ENCODE measurements at places on chromosomes 13 and 19. TPM values are rescaled to one million over a fixed set of nuclear protein-coding genes. Genes with fewer than 3 reads are reported as not detected.

The ZNF57 gene
- 8.3 TPM for total RNA-seq

The PGLYRP1 gene
- total RNA-seq = not detected

The POU2F2 gene
- 55.6 TPM for total RNA-seq

The CADM4 gene
- total RNA-seq = 0.39 TPM

DNA sequence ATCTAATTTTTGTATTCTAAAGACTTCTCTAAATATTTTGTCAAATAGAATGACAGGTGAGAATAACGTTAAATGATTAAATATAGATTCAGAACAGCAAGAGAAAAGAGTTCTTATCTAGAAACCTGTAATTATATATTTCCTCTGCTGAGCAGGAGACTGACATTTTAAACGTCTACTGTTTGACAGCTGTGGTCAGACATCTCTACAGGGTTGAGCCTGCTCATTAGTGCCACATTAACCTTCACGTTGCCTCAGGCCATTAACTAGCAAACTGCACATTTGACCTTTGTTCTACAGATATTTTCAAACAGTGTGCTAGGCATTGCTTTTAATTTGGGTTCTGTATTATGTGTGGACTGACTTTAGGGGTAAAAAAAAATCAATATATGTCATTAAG lies 347.5 kb downstream of the GPC5 start:
- no peak for DNase-seq

- no peak for DNase-seq
These were observed 362.4 kb downstream of the DIAPH3 start for GRCh38 chr13:59801107-59801880.

- DNase-seq = no peak
These were observed 127.5 kb downstream of the FREM2 start for GRCh38 chr13:38814331-38814730.

GRCh38 chr13:65710514-65710913 lies 1519.6 kb downstream of the PCDH9 start:
- DNase-seq = no peak
